ENCODE measurements at places on chromosomes 13 and 19.

DNA sequence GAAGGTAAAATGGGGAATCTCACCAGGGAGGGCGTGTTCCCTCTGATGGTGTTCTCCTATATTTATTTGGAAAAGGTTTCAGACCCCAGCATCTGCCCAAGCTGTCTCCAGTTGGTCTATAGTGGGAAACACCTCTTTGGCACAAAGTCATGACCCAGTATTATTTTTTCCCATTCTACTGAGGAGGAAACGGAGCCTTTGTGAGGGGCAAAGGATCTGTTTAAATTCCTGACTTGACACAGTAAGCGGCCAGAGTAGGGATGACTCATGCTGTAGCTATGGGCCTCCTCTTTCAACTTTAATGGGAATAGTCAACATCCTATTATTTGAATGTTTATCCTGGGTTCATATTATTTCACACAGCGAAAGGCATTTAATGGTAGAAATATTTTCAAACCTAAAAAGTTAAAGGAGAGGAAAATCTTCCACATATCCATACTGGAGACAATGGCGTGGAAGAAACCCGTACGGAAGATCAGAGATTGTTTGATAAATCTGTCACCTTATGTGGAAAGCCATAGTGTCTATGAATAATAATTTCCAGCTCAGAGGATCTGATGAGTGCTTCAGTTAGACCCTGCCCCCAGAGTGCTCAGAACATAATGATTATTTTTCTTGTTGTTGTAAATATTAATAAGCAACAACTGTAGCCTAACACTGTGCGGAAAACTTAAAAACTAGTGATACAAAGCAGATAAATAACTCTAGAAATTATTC, 126.0 kb downstream of the FOXO1 start:
- H3K4me3 ChIP-seq, result no peak overlapping the region
- peaks cover 3% of the 10 kb centered on the region for H3K4me1 ChIP-seq
- peak; percentile 91 for DNase-seq
- no peaks in the 10 kb centered on the region for H3K36me3 ChIP-seq

DNA sequence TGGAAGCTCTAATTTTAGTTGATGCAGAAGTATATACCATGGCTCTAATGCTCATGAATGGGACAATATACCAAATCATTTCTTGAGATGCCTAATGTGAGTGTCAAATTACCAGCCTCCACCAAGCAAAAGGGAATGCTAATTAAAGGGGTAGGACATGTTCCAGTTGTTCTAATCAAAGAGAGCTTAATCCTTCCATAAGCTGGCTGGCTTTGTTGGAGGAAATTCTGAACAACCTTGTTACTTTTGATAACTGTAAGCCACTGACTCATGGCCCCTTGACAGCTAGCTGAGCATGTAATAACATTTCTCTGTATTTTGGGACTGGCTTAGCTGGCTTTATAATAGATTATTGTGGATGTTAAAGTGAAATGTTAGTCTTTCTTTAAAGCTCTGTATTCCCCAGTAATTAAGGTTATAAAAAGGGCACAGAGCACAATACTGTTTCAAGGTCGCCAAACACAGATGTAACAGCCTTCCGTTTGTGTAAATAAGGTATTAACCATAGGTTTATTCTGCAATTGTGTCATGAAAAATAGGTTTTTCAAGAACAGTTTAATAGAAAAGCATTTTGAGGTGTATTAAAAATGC, 1194.0 kb downstream of the PCDH9 start:
- H3K4me3 ChIP-seq, result no peak overlapping the region
- DNase-seq, result peak; percentile 2
- no peak overlapping the region for H3K27ac ChIP-seq
- H3K27me3 ChIP-seq, result no peaks in the 10 kb centered on the region

- H3K36me3 ChIP-seq, result no peaks in the 10 kb centered on the region
- no peak overlapping the region for H3K27ac ChIP-seq
- no peaks in the 10 kb centered on the region for H3K27me3 ChIP-seq
- H3K4me1 ChIP-seq, result no peaks in the 10 kb centered on the region
Observed at GRCh38 chr19:57096685-57097361, 23.0 kb upstream of the USP29 start.

GRCh38 chr13:92843549-92843948, 383.1 kb upstream of the GPC6 start:
- no peak overlapping the region for H3K27ac ChIP-seq
- H3K27me3 ChIP-seq, result no peaks in the 10 kb centered on the region
- no peaks in the 10 kb centered on the region for H3K4me1 ChIP-seq
- no peak overlapping the region for H3K4me3 ChIP-seq
- no peaks in the 10 kb centered on the region for H3K36me3 ChIP-seq

DNA sequence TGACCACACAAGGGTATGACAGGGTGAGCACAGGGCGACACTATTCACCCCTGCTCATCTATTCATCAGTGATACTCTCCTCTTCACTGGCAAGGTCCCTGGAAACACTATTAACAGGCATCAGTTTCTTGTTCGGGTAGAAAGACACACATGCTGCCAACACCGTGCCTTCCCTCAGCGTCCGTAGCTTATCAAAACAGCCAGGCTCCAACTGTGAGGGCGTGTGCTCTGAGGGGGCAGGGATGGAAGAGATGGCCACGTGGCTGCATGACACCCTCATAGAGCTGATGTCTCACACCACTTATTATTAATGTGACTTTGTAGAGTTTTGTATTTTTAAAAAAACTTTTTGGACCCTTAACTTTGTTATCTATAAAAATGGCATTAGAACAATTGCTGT, 160.3 kb downstream of the ITGBL1 start:
- peak; percentile 18 for DNase-seq
- H3K4me3 ChIP-seq, result no peak overlapping the region
- H3K4me1 ChIP-seq, result no peaks in the 10 kb centered on the region
- H3K36me3 ChIP-seq, result no peaks in the 10 kb centered on the region
- no peak overlapping the region for H3K27ac ChIP-seq

DNA sequence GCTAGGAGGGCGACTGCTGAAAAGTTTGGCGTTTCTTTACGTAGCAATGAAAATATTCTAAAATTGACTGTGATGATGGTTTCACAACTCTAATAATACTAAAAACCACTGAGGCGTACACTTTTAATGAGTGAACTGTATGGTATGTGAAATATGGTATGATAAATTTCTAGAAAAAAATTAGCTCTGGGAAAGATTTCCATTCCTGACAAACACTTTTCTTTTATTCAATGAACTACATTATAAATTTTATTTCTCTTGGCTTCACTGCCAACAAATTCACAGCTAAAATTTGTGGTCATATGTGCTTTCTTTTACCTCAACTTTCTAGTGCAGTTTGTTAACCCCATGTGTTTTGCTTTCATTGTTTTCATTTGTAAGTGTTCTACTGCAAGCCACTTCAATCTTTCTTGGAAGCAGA, 11.1 kb downstream of the ZC3H13 start:
- H3K27ac ChIP-seq, result no peak overlapping the region
- no peak for DNase-seq
- H3K4me3 ChIP-seq, result no peak overlapping the region
- no peaks in the 10 kb centered on the region for H3K36me3 ChIP-seq

DNA sequence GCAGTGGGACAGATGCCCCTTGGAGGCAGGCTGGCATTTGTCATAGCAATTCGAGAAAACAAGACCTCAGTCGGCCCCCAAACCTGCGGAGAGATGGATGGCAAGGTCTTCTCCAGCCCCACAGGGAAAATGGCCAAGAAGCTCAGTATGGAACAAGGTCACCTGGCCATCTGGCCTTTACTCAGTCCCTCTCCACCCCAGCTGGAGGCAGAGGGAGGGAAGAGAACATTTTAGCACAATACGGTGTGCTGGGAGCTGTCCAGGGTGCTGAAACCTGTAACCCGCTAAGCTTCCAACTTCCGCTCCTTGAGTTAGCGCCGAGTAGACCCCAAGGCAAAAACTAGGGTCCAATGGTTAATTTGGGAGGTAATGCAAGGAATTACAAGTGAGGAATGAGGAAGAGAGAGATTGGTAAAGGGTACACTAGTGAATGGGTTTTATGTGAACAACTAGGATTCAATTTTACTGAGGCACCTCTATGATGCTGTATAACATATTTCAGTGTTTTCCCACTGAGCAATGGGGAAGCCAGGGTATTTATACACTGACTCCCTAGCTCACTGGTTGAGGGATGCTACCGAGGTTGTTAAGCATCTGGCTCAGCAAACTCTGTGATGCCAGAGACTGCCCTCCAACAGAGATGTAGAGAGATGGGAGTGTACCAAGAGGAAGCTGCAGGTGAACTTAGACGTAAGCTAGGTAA, 64.3 kb downstream of the CACNA1A start:
- no peaks in the 10 kb centered on the region for H3K36me3 ChIP-seq
- H3K27me3 ChIP-seq, result no peaks in the 10 kb centered on the region
- H3K27ac ChIP-seq, result no peak overlapping the region
- no peak overlapping the region for H3K4me3 ChIP-seq
- peak; percentile 78 for DNase-seq

DNA sequence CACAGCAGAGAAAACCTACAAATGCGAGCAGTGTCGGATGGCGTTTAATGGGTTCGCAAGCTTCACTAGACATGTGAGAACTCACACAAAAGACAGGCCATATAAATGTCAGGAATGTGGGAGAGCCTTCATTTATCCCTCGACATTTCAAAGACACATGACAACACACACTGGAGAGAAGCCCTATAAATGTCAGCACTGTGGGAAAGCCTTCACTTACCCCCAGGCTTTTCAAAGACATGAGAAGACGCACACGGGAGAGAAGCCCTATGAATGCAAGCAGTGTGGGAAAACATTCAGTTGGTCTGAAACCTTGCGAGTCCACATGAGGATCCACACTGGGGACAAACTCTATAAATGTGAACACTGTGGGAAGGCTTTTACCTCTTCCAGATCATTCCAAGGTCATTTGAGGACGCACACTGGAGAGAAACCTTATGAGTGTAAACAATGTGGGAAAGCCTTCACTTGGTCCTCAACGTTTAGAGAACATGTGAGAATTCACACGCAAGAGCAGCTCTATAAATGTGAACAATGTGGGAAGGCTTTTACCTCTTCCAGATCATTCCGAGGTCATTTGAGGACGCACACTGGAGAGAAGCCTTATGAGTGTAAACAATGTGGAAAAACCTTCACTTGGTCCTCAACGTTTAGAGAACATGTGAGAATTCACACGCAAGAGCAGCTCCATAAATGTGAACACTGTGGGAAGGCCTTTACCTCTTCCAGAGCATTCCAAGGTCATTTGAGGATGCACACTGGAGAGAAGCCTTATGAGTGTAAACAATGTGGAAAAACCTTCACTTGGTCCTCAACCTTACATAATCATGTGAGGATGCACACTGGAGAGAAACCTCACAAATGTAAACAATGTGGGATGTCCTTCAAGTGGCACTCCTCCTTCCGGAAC, 16.8 kb downstream of the ZNF57 start:
- H3K4me3 ChIP-seq, result peak overlapping the region; percentile 46
- DNase-seq, result no peak
- no peaks in the 10 kb centered on the region for H3K27me3 ChIP-seq
- no peaks in the 10 kb centered on the region for H3K4me1 ChIP-seq
- peaks cover 11% of the 10 kb centered on the region for H3K36me3 ChIP-seq
- H3K27ac ChIP-seq, result no peak overlapping the region

DNA sequence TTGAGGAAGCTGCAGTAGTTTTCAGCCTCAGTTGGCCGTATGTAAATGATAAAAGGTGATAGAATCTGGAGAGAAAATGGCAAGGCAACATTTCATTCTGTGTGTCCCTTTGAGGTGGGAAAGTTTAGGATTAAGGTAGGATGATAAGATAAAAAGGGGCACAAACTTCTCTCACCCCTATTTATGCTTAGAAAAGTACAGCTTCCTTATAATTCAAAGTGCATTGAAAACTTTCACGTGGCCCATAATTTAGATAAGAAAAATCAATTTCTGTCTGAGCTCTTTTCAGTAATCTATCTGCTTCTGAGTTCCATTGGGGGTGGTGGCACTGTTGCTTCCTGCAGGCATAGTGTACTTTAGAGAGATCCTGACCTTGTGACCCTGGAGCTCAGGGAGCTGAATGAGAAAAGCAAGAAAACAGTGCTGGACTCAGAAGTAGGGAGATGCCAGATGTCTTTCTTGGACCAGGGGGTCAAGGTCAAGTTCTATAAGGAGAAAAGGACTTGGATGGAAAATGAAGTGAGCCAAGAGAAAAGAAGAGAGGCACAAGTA, 187.3 kb downstream of the NDFIP2 start:
- no peak overlapping the region for H3K27ac ChIP-seq
- no peak overlapping the region for H3K4me3 ChIP-seq
- no peaks in the 10 kb centered on the region for H3K4me1 ChIP-seq
- no peaks in the 10 kb centered on the region for H3K36me3 ChIP-seq
- H3K27me3 ChIP-seq, result no peaks in the 10 kb centered on the region
- DNase-seq, result no peak

DNA sequence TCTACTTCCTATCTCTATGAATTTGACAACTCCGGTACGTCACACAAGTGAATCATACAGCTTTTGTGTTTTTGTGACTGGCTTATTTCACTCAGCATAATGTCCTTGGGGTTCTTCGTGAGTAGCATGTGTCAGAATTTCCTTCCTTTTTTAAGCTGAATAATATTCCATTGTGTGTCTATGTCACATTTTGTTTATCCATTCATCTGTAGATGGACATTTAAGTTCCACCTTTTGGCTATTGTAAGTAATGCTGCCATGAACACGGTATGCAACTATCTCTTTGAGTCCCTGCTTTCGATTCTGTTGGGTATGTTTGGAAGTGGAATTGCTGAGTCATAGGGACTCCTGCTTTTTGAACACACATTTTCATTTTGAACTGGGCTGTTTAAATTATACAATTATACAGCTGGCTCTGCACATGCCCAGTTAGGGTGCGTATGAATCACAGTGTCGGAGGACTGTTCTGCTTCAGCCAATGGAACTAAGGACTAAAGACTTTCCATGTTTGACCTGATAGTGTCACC, 43.0 kb upstream of the C13orf42 start:
- H3K4me1 ChIP-seq, result peaks cover 22% of the 10 kb centered on the region
- no peaks in the 10 kb centered on the region for H3K36me3 ChIP-seq
- H3K27me3 ChIP-seq, result no peaks in the 10 kb centered on the region
- DNase-seq, result no peak
- H3K27ac ChIP-seq, result peak overlapping the region; percentile 47

DNA sequence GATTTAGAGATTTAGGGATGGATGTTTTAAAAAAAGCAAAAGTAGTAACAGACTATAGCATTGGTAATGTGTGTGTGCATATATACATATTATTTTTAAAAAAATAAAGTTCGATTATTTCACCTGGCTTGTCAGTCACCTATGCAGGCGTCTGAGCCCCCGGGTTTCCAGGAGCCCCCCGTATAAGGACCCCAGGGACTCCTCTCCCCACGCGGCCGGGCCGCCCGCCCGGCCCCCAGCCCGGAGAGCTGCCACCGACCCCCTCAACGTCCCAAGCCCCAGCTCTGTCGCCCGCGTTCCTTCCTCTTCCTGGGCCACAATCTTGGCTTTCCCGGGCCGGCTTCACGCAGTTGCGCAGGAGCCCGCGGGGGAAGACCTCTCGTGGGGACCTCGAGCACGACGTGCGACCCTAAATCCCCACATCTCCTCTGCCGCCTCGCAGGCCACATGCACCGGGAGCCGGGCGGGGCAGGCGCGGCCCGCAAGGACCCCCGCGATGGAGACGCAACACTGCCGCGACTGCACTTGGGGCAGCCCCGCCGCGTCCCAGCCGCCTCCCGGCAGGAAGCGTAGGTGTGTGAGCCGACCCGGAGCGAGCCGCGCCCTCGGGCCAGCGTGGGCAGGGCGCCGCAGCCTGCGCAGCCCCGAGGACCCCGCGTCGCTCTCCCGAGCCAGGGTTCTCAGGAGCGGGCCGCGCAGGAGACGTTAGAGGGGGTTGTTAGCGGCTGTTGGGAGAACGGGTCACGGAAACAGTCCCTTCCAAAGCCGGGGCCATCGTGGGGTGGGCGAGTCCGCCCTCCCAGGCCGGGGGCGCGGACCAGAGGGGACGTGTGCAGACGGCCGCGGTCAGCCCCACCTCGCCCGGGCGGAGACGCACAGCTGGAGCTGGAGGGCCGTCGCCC, 840 bp upstream of the CCNA1 start:
- peaks cover 19% of the 10 kb centered on the region for H3K27me3 ChIP-seq
- DNase-seq, result peak; percentile 15
- no peaks in the 10 kb centered on the region for H3K36me3 ChIP-seq
